Retinal pigment epithelial cell (primary cell): ENCODE measurements at places on chromosomes 3 and 15.

DNA sequence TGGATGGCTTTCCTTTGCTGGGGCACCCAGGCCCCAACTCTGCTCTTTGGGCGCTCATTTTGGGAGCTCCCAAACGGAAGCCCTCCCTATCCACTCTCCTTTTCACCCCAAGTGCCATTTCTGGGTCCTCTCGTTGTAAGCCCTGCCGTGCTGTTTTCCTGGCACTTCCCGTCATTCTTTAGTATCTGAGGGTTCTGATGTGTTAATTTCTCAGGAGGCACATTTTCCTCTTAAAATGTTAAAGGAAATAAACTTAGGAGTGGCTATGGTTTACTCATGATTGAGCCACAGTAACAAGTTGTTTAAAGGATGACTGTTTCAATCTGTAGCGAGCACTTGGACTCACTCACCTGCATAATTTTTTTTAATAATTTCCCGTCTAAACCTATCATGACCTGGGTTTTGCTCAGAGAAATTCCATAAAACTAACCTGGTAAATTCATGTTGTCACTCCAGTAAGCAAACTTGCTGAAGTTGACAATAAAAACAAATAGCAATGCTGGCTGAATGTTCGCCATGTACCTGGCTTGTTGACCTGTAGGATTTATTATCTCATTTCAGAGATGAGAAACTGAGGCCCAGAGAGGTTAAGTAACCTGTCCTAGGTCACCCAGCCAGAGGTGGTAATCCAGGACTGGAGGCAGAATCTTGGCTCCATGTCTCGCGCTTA is 10.6 kb downstream of the ALDH1A3 start:
- no peak for DNase-seq

GRCh38 chr3:13189639-13190377 is 116.6 kb upstream of the IQSEC1 start:
- no peak for DNase-seq

- no peak for DNase-seq
These were observed 127.6 kb upstream of the ACP3 start for GRCh38 chr3:132189601-132190000.

GRCh38 chr15:47787875-47788274 is 70.6 kb downstream of the SEMA6D start:
- DNase-seq = no peak

- no peak for DNase-seq
These were observed 244.4 kb downstream of the CHST2 start for GRCh38 chr3:143363949-143364348.

- DNase-seq = no peak
These were observed 67.7 kb upstream of the OXTR start for GRCh38 chr3:8837162-8837561.

DNA sequence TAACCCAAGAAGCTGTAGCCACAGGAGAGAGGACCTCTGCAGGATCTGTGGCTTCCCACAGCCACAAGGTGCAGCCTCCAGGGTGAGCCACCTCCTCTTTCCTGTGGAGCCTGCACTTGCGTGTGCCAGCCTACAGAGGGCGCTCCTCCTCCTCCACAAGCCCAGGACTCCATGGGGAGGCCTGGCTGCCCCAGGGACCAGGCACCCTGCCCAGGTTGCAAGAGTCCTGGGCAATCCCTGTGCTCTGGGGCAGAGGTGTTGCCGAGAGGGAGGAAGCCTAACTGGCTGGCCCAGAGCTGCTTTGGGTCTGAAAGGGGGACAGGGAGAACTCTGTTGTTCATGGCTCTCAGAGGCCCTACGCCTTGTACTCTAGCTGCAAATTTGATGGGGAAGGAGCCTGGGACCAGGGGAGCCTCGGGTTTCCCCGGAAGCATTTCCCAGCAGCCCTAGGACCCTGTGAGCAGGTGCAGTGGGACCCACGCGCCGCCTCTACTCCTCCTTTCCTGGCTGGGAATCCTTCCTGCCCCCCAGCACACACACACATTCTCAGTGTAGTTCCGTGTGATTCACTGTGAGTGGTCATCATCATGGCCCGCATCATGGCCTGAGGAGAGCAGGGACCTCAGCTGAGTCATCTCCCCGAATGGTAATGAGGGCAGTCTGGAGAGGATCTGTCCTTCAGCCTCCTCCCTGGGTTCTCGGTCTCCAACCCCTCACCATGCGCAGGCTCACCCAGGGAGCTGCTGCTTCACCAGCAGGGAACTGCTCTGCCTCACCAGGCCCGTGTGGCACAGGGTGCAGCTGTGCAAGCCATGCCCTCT is 24.3 kb downstream of the TBC1D21 start:
- DNase-seq = peak; percentile 11

GRCh38 chr15:70559265-70560239 is 203.8 kb downstream of the UACA start:
- DNase-seq = peak; percentile 18

DNA sequence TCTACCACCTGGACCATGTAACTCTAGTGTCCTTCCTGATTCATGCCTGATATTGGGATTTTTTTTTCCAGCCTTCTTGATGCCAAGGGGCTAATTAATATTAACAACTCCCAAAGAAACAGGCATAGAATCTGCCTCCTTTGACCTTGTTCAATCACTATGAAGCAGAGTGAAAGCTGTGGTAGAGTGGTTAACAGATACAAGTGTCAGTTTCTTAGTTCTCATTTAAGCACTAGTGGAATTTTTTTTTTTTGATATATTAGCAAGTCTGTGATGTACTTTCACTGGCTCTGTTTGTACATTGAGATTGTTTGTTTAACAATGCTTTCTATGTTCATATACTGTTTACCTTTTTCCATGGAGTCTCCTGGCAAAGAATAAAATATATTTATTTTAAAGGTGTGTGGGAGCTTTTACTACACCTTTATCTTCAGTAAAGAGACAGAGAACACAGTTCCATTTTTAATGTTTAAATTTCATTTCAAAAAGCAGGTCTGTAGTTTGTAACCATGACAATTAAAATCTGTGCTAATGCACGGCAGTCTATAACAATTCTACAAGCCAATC is 67.1 kb downstream of the TOP2B start:
- DNase-seq = no peak

GRCh38 chr3:14482271-14482721 is 57.8 kb downstream of the GRIP2 start:
- DNase-seq = no peak

- DNase-seq = no peak
These were observed 630 bp downstream of the SNRK start for GRCh38 chr3:43286841-43287499.

- no peak for DNase-seq
These were observed 100.0 kb upstream of the DLG1 start for GRCh38 chr3:197398286-197398878.

GRCh38 chr3:113873814-113874526 is 35.4 kb downstream of the GRAMD1C start:
- DNase-seq = no peak
